M059J (cell line): ENCODE measurements at places on chromosomes 7 and 10. TPM values are rescaled to one million over a fixed set of nuclear protein-coding genes. Genes with fewer than 3 reads are reported as not detected.

DNA sequence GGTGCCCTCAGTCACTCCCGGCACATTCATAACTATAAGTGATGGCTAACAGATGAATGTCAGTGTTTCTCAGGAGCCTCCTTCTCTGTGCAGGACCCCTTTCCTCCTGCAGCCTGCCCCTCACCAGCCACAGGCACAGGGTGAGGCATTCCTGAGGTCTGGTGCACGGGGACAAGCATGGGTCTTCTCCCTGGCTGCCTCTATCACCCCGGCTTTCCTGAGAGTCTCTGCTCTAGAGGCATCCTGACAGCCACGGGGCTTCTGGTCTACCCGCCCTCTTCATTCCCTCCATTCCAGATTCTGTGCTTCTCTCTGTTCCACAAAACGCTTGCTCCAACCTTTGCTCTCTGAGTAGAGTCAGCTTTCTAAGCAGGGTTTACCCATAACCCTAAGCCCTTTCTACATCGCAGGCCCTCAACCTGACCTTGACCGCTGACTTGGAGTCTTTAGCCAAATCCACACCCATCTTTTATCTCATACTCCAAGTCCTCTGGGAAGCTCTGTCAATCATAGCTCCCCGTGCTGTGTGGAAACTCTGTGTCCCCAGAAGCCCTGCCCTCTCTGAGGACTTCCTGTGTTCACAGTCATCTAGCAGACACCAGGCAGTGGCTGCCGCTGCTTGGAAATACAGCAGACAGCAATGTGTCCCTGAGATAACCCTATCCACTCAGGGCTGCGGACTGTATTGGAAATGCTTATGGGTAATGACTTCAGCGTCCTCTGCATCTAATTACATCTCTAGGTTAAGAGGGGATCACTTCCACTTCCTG, 159.0 kb downstream of the SFMBT2 start:
- DNase-seq, result no peak

The CALML5 gene
- not detected in 2 replicates for total RNA-seq

DNA sequence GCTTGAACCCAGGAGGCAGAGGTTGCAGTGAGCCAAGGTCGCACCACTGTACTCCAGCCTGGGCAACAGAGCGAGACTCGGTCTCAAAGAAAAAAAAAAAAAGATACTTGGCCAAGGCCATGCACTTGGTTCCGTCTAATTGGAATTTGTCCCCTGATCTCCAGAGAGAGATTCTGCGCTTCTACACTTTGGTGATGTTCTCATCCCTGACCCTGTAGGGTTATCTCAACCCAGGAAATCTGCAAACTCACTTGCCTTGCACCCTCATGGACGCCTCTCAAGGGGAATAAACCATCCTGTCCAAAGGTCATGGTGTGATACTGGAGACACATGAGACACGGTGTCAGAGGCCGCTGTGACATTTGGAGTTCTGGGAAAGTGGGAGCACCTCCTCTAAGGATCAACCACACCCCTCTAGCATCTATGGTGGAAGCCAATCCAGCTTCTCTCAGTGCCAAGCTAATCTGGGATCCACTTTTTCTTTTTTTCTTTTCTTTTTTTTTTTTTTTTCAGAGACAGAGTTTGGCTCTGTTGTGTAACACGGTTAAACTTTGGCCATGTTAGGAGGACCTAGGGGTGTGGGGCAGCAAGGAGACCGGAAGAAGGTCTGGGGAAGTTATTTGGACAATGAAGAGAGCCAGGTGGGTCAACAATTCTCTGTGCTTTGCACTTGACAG, 7.8 kb upstream of the POR start:
- no peak for DNase-seq

- DNase-seq, result no peak
Measured at GRCh38 chr10:61341008-61341407, 112.2 kb downstream of the TMEM26 start.

The MCMBP gene
- total RNA-seq, result 53.1 and 83.4 TPM in 2 replicates

GRCh38 chr7:787332-788240, 44.7 kb upstream of the SUN1 start:
- DNase-seq, result no peak

- DNase-seq, result no peak
Measured at GRCh38 chr7:101606498-101606923, 22.6 kb downstream of the MYL10 start.

DNA sequence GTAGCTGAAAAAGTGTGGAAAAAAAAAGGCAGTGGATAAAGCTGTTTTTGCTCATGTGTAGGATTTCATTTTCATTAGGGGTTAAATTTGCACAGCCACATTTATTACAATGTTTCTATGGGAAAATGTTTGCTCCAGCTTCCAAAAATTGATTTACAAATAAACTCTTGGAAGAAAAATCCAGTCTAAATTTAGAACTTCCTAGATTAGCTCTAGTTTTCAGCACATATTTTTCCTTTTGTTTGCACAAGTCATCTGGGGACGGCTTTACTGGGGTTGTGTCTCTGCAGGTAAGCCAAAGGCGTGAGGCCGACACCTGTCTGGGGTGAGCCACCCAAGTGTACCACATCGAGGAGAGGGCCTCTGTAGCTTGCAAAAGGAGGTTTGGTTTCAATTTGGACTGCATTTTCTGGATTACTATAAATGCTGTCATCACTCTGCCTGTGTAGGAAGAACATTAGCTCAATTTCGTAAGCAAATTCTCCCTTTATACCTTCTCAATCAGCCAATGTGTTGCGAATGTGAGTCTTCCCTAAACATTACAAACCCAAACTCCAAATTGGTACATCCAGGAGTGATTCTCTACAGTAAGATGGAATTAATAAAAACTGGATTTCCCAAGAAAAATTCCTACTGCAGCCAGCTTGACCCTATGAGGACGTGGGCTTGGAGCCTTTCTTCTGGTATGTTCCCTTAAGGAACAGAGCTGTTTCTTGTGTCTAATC, 89.5 kb upstream of the ZNF438 start:
- DNase-seq, result no peak
